ENCODE measurements at places on chromosomes 12 and 14.
A peak's percentile ranks its signal among the peaks of the same experiment; 100 is the strongest.

DNA sequence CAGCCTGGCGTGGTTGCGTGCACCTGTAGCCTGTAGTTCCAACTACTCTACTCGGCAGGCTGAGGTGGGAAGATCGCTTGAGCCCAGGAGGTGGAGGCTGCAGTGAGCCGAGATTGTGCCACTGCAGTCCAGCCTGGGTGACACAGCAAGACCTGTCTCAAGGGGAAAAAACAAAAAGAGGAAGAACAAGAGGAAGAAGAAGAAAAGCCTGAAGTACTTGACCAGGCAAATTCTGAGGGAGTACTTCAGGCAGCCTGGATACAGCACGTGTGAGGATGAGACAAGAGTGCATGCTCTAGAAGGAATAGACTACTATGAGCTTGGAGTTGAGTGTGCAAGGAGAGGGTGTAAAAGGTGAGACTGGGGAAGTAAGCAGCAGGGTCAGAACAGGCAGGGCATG, 1.8 kb downstream of the GDF3 start:
- DNase-seq = no peak

DNA sequence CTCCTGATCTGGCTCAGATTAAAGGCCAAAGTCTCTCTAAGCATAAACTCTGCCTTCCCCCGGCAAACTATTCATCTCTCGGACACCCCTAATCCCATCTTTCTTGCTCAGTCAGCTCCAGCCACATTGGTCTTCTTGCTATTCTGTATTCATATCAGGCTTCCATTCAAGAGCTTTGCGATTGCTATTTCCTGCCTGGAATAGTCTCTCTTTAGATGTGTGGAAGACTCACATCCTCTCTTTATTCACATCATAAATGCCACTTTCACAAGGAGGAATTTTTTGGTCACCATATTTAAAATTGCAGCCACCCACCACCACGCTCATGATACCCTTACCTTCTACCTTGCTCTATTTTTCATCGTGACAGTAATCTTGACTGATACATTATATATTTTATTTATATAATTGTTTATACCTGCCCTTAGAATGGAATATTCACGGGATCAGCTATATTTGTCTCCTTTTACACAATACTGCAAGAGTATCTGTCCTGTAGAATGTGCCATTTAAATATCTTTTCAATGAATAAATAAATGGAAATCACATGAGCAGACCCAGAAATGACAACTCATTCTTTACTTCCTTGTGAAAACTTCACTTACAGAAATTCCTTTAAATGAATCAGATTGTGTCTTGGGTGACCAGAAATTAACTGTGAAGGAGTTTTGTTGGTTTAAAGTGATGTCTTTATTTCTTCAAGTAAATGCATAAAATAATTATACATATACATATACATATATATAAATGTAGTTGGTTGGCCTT, 780.6 kb upstream of the FLRT2 start:
- DNase-seq = no peak

DNA sequence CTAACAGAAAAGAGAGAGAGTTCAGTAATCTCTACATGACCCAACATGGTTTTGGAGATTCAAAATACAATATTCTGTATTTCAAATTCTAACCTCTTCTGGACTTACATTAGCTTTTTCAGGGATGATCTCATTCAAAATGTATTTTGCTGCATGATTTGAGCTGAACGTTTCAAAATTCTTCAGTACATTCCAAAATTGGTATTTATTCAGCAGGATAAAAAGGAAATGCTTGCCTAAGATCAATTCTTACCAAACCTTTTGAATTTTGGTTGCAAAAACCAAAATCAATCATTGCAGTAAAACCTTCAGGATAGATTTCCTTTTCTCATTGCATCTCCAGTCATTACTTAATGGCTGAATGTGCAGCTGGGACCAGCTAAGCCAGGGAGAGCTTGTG, 1761.3 kb upstream of the SEL1L start:
- DNase-seq = no peak

DNA sequence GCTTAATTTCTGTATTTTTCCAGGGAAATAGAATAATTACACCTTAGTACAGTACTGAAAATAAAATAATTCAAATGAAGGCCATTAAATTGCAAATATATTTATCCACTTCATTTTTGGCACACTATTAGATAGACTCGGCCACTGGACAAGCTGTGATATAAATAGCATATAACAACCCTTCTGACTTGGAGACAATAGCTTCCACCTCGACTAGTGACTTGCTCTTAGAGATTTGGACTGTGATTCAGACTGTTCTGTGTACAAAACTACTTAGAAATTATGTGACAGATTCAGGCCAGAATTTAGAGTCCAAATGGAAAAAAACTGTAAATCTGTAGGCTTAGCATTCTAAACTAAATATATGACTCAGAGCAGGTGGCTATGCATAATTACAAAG, 949.9 kb downstream of the LRFN5 start:
- DNase-seq = no peak

DNA sequence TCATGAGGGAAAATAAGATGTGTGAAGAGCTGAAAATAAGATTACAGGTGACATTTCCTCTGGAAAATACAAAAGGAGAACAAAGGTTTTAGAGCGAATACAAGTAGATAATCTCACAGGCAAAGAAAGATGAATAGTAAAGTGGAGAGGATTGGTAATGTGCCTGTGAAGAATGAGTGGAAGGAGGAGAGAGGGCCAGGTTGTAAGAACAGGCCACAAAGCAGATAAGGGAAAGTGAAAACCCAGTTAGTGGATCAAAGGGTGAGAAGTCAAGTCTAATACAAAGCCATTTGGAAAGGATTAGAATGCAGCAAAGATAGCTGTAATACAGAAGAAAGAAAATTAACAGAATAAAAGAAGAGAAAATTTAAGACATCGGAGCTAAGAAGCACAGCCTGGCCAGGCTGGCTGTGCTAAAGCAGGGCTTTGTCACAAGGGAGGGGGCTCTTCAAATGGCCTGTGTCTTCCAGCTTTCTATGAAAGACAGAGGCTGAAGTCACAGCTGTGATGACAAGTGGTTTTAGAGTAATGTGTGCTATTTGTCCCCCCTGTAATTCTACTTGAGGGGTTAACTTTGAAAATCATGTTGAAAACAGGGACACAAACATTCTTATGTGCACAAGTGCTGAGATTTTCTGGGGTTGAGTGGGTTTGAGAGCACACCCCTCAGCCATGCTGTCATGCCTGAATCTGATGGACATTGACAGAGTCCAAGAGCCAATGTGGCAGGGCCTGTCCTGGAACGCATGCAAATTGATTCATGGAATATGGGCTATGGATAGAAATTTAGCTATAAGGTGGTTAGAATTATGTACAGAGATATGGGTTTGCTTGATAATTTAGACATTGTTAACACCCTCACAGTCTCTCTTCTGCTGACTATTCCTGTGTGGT, 344.5 kb upstream of the NAV3 start:
- DNase-seq = no peak

DNA sequence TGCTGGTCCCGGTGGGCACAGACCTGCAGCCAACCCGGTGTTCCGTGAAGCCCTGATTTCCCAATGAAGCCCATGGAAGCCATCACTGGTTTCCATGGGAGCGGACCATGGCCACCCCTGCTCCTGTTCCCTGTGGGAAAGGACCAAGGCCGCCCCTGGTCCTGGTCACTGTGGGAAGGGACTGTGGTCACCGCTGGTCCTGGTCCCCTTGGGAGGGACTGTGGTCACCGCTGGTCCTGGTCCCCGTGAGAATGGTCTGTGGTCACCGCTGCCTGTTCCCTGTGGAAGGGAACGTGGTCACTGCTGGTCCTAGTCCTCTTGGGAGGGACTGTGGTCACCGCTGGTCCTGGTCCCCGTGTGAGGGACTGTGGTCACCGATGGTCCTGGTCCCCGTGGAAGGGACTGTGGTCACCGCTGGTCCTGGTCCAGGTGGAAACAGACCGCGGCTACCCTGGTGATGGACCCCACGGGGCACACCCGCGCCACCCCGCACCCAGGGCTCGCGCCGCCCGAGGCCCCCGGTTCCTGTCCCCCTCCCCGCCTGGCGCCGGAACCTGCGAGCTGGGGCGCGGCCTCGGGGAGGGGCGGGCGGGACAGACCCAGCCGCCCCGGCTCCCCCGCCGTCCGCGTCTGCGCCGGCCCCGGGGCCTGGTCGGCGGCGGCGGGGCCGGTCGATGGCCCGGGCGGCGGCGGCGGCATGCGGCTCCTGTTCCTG, at the start of gene GLT1D1:
TSS of gene GLT1D1 (plus strand) at position 594 of the 715 bp plus-strand sequence. CDS start at position 698, 104 bp downstream.
- DNase-seq = peak; percentile 74

- no peak for DNase-seq
These were observed 220.6 kb upstream of the RGS6 start for GRCh38 chr14:71711619-71712018.

GRCh38 chr12:127245437-127245836, 1021.5 kb upstream of the TMEM132C start:
- no peak for DNase-seq

- no peak for DNase-seq
These were observed 160.8 kb upstream of the SFSWAP start for GRCh38 chr12:131550121-131550520.

- no peak for DNase-seq
These were observed 350.1 kb downstream of the CCDC91 start for GRCh38 chr12:28540324-28540714.

All from GM13976 (cell line).